Activated CD4-positive, alpha-beta T cell treated with anti-CD3 and anti-CD28 coated beads for 4 hours (primary cell): ENCODE measurements at places on chromosomes 1 and 21.

DNA sequence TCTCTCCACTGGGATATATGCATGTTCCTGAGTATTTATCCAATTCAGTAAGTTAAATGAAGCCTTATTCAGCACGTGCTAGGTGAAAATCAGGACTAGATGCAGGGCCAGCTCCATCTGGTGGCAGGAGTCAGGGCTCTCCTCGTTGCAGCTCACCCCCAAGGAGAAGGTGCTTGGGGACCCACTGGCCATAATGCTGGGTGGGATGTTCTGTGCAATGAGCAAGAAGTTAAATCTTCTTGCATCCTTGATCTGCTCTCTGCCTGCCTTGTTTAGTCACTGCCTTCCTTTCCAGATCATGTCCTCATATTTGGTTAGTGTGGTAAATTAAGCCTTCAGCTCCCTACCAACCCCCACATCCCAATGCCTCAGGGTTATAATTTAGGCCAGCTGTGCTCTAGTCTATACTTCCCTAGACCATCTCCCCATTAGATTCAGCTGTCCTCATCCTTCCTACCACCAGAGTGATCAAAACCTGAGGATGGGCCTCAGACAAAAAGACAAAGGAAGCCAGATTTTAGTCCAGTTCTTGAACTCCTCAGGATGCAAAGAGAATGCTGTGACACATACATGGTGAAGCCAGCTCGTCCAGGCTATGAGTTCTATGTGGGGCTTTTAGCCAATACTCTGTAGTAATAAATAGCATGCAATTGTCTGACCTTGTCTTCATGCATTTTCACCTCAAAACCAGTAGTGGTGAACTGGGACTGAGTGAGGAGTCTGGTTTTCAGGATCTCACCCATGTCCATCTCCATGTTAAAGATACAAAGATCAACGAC is 55.9 kb downstream of the SEC16B start:
- DNase-seq, result no peak

DNA sequence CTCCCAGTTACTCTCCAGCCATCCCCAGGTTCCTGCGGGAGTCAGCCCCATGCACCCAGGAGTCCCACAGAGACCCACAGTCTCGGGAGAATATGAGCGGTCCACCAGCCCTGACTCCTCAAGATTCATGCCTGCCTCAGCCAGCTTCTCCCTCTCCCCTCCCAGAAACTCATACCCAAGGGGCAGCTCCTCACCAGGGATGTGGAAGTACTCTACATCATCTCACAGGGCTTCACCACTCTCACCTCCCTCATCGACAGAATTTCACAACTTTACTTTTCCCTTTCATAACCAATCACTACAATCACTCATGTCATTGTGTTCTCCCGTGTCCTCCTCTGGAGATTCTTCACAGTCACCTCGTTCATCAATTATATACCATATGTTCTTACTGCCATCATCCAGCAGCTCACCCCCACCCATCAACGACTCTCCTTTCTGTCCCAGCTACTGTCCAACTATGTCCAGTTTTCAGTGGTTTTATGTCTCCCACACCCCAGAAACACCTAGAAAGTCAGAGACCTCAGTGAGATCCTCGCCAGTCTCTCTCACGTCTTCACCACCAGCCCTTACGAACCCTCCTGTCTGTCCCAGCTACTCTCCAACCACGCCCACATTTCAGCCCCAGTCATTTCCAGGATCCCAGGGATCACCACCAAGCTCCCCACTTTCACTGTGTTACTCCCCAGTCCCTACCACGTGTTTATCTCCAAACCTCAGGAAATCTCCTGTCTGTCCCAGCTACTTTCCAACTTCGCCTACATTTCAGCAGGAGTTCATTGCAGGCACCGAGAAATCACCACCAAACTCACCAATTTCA is 1530.1 kb upstream of the TPTE start:
- no peak for DNase-seq

DNA sequence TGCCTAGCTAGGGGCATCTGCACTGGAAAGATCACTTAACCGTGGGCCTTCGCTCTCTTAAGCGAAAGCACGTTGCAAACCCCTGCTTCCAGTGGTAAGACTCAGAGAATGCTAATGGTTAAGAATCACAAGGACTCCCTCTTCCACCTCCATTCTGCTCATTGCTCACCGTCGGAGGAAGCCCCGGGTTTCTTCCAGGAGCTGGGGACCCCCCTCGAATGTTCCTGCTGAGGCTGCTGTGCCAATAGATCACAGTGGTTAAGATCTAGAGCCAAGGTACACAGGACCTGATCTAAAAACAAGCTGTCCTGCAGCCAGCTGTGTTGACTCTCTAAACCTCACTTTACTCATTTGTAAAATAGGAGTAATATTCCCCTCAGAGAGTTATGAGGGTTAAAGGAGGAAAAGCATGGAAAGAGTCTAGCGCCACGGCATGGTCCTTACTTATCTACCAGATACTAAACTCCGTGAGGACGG is 765 bp downstream of the VAMP3 start:
- no peak for DNase-seq

DNA sequence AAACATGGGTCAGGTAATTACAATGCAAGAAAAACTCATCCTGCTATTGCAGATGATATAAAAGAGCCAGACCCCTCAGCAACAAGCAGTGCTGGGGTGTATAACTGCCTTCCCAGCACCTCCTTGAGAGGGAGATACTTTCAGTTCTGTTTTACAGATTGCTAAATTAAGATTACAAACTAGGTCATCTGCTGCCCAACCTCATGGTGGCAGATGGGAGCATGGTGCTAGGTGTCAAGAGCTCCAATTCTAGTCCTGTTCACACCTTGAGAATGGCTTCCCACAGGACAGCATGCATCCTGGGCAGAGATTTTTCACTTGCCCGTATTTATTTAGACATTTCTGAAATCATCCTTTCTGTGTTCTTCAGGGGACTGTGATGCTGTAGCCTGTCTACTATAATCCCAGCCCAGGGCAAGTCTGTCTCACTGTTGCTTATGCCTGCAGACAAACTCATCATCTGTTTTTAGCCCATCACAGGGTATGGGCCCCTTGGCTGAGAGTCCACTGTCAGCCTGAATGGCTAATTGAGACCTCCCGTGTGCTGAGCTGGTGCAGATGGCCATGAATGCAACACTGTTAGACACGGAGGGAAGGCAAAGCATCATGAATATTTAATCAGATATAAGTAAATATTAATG is 40.2 kb upstream of the PBX1 start:
- DNase-seq, result no peak

GRCh38 chr1:210866532-210866931 is 267.4 kb downstream of the KCNH1 start:
- DNase-seq, result no peak

DNA sequence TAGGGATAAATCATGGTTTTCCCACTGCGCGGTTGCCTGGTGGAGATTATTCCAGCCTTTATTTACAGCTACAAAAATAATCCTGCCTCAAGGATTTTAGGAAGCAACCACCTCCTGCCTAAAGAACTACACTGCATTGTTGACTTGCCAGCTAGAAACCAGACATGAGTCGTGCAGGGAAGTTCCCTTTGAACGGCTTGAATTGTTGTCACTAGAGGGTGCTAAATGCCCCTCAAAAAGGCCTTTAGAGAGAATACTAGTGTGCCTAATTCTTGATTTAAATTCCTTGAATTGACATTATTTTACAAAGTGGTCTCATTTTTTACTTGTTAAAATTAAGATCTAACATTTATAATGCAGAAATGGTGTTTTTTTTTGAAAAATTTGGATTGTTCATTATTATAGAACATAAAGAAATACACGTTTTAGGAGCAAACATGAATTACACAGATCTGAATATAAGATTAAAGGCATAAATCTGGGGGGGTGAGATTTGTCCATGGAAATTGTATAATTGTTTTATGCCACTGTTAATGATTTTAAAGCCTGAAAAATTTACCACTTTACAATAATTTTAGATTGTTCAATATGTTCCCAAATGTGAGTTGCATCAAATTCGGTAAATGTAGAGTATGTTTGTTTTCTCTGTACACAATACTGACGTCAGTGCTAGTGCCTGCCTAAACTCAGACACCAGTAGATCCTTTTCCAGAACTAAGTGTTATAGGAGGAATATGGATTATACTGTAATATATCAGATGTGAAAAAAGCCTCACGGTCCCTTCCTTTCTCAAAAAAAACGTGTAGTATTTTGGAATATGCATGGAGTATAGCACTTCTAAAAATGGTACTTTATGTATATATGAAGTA is 7.6 kb upstream of the ERG start:
- DNase-seq, result no peak

- DNase-seq, result no peak
Observed at GRCh38 chr1:80929868-80930508, 870.7 kb upstream of the ADGRL2 start.

GRCh38 chr21:14384453-14384852 is 1.5 kb upstream of the HSPA13 start:
- DNase-seq, result no peak

GRCh38 chr21:15094706-15095105 is 29.9 kb upstream of the NRIP1 start:
- no peak for DNase-seq

- DNase-seq, result no peak
Observed at GRCh38 chr1:199151634-199152425, 513.0 kb downstream of the PTPRC start.

- DNase-seq, result no peak
Observed at GRCh38 chr21:36059823-36060158, 535 bp downstream of the SETD4 start.

- DNase-seq, result no peak
Observed at GRCh38 chr1:10117865-10118264, 85.1 kb downstream of the UBE4B start.

GRCh38 chr21:42276526-42277154 is 38.6 kb downstream of the TFF3 start:
- DNase-seq, result no peak
